ENCODE measurements at places on chromosomes 1 and 21.

GRCh38 chr21:45872902-45873301, 108.7 kb upstream of the COL6A1 start:
- no peak for DNase-seq

GRCh38 chr21:26965907-26966581, 844 bp downstream of the ADAMTS5 start:
- peak; percentile 66 for DNase-seq

DNA sequence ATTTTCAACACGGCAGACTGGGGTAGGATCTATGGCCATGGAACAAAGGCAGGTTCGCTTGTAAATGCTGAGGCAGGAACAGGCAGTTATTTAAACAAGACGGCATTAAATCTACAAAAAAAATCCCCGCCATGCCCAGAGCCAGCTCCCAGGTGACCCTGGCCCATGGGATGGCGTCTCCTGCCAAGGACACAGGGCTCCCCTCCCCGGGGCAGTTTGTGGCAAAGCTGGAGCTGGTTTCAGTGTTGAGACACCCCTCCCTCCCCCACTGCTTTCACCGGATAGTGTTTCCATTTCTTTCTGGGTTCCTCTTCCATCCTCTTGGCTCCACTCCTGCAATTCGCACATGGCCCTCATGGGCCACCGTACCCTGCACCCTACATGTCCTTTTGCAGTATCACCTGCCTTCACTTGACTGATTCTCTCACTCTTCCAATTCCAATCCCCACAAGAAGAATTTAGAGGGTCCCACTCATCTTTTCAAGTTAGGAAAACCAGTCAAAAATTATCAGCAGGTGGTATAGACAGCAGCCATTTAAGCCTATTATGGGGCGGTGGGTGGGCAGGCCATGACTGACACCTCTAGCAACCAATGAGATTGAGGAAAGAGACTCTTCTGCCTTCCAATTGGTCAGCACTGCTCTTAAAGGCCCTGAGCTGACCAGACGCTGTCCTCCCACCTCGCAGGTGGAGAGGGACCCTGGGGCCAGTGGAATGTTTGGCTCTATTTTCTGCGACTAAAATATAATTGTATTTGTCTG, 52.0 kb downstream of the OLIG1 start:
- no peak for DNase-seq

DNA sequence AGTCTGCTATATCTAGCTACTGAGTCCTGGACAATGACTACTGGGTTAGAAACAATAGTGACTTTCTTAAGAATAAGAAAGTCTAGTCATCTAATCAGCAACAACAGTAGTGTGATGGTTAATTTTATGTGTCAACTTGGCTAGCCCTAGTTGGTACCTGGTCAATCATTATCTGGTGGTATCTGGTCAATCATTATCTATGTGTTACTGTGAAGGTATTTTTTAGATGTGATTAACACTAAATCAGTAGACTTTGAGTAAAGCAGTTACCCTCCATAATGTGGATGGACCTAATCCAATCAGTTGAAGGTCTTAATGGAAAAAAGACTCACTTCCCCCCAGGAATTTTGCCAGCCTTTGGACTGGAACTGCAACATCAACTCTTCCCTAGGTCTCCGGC, 312.6 kb downstream of the SIPA1L2 start:
- DNase-seq = no peak

DNA sequence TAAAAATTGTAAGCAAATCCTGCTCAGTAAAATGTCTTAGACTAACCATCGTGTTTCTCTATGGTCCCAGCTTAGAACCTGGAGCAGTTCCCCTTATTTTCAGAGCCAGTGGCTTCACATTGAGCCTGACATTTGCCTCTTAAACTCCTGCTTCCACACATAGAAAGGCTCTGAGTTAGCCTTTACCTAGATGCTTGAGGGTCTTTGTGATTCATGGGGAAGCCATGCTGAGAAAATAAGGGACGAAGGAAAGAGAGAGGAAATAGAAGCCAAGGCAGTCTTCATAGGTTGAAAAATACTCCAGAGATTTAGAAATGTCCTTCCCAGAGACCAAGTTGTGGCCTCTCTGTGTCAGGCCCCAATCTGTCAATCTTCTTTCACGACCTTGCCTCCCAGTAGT, 16.1 kb upstream of the RBBP5 start:
- DNase-seq = no peak

DNA sequence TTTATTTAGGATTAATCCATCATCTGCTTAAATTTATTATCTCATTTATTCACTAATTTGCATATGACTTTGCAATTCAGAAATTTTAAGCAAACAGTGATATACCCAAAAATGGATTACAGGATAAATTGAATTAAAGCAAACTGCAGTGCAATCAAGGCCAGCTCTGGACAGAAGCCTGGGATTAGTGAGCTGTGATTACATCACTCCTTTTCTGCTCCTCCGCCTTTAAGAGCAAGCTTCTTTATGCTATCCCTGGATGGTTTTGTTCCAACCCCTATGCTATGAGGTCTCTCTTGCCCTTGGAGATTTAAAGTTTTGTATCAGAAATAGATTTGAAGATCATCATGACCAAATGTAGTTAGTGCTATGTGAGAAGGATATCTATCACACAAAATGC, 32.6 kb downstream of the GPR52 start:
- DNase-seq = no peak

Measured in spleen (tissue), 13 donors.